ENCODE measurements at places on chromosomes 16 and 17.
A peak's percentile ranks its signal among the peaks of the same experiment; 100 is the strongest.

- DNase-seq: peak; percentile 53
Measured at GRCh38 chr16:67326472-67327309, at the start of the genes KCTD19 and LRRC36. KCTD19 (minus strand) TSS chr16:67326741; CDS start chr16:67326707, 34 bp downstream. LRRC36 (plus strand) TSS chr16:67326815; CDS start chr16:67326863, 48 bp downstream.

DNA sequence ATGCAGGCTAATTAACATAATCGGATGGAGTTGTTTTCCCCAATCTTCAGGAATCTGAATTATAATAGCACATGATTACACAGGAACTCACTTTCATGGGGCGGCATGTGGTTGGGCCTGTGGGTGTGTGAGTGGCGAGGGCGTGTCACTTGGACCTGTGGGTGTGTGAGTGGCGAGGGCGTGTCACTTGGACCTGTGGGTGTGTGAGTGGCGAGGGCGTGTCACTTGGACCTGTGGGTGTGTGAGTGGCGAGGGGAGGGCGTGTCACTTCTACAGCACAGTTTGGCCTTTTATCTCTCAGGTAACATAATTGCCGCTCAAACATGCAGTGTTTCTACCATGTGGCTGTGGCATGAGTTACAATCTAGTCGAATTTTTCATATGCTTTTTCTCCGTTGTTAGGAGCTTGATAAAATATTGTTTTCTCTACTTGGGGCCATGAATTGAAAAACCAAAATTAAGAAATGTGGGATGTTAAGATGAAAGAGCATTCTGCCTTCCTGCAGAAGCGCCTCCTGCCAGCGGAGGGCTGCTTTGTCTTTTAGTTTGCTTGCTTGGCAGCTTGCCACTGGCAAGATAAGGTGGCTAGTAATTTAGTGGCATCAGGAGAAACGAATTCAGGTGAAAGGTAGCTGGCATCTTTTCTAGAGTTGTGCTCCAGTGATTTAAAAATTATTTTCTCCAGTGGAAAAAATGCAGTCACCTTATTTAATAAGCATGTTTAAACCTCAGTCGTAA lies 36.2 kb downstream of the USP10 start:
- peak; percentile 69 for DNase-seq

GRCh38 chr16:1895068-1895467 lies 23.1 kb upstream of the MEIOB start:
- no peak for DNase-seq

DNA sequence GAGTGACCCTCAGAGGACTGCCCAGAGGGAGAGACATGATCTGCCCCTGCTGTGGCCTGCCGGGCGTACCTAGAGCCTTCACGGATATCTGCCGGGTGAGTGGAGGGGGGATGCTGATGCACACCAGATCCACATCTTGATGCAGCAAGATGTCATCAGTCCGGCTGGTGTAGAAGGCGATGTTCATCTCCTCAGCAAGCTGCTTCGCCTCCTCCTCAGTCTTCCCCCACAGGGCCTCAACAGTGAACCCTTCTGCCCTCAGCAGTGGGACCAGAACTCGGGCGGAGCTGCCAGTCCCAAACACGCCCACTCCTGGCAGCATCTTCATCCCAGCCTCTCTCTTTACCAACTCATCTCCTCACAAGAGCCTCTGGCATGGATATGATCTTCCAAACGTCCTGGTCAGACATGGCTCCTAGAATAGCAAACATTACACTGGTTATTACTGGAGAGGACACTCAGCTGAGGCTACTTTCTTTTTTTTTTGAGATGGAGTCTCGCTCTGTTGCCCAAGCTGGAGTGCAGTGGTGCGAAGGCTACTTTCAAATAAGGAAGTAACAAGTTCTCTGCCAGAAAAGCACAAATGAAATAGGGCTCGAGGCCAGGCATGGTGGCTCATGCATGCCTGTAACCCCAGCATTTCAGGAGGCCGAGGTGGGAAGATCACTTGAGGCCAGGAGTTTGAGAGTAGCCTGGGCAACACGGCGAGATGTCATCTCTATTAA lies 18.9 kb downstream of the C16orf86 start:
- DNase-seq: no peak

DNA sequence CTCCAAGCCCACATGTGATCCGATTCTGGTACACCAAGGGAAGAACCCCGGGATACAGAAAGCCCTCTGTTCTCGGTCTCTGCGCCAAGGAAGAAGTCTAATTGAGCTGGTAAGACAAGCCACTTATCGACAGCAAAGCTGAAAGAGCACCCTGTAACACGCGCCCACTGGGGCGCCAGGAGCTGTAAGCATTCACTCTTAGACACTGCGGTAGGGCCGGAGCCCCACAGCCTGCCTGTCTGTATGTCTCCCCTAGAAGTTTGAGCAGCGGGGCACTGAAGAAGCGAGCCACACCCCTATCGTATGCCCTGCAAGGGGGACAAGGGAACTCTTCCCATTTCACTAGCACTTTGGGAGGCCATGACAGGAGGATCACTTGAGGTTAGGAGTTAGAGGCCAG lies 27.0 kb upstream of the MEIOC start:
- no peak for DNase-seq

DNA sequence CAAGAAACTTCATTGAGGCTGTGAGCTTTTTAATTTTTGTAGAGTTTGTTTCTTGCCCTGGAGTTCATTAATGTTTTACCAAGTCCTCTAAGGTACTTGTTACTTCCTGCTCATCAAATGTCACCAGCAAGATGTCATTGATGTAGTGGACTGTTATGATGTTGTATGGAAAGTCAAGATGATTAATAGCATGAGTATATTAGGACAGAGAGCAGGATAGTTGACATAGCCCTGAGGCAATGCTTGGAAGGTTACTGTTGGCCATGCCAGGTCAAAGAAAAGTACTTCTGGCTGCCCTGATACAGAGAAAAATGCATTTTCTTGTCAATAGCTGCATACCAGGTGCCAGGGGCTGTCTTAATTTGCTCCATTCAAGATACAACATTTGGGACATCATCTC lies 6.7 kb downstream of the KRTAP1-5 start:
- DNase-seq: no peak
